ENCODE measurements at places on chromosomes 1 and 21. TPM values are rescaled to one million over a fixed set of nuclear protein-coding genes. Genes with fewer than 3 reads are reported as not detected.
A peak's percentile ranks its signal among the peaks of the same experiment; 100 is the strongest.

Gene NBPF12
- 13.0 TPM for total RNA-seq

Gene MCOLN3
- total RNA-seq, result 0.66 TPM

Gene HDAC1
- 181 TPM for total RNA-seq

DNA sequence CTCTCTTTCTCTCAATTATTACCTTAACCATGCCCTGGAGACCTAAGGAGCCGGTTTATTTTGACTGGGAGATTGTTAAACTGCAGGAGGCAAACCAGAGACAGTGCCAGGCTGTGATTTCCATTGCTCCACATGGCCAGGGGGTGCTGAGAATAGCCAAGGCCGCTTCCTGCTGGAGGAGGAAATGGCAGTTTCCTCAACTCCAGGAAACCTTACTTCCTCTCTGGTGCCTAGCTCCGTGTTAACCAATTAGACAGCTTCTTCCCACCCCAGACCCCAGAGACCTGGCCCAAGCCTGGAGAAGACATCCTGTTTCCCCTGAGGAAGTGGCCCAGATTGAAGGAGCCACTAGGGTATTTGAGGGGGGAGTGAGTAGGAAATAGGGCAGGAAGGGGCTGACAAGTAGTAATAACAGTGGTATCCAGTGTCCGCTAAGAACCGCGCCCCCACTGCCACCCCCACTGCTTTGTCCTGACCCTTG is 161.2 kb downstream of the PLPP3 start:
- DNase-seq, result no peak

DNA sequence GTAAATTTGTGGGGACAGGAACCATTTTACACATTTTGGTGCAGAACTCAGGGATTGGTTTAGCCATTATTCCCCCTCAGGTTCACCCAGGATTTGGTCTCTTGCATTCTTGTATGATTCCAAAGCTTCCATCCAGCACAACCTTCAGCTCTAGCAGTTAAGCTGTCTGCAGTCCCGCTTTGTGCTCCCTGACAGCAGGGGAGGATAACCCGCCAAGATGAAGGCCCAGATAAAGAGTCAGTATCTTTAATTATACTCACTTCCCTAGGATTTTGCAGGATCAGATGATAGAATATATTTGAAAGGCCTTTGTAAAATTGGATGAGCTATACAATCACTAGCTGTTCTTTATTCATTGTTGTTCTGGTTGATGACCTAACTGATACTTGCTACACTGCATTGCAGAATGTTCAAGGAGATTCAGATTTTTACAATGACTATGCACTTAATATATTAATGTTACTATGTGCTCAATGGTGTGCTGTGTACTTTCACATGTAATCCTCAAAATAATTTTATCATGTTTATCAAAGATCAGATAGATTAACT is 49.8 kb downstream of the SLC16A1 start:
- DNase-seq, result no peak

GRCh38 chr1:34851431-34852105 is 8.0 kb downstream of the SMIM12 start:
- no peak for DNase-seq

- DNase-seq, result no peak
These were observed 85.7 kb upstream of the NGF start for GRCh38 chr1:115423776-115424175.

DNA sequence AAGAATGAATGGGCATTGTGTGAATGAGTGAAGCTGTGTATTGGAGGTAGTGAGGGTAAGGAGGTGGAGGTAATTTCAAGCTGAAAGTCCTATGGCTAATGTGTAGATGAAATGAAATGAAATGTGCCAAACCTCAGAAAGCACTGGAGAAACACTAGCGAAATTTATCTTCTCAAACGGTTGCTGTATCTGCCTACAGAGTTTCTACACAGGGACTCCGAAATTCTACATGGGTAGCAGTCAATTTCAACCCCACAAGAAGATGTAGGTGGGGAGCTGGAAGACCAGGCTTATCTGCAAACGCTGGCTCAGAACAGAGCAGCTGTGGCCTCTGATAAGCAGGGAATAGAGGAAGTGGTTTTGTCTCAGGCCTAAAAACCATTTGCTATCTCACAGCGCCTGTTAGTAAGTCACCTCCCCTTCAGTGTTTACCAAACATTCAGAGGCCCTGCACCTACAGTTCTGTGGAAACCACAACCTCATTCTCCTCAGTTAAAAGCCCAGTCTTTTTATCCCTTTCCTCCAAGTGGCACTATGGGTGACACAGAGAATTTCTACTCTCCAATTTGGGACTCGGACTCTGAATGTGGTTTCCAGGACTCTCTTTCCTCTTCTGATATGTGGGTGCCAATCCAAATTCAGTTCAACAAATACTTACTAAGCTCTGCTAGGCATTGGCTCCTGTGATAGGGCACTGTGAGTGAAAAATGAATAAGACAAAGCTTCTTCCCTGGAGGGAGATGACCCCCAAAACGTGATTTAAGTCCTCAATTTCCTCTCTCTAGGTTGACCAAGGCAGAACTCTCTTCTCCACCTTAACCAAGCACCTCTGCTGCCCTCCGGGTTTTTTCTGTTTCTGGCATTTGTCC is 17.2 kb upstream of the SLAMF6 start:
- DNase-seq, result peak; percentile 90

DNA sequence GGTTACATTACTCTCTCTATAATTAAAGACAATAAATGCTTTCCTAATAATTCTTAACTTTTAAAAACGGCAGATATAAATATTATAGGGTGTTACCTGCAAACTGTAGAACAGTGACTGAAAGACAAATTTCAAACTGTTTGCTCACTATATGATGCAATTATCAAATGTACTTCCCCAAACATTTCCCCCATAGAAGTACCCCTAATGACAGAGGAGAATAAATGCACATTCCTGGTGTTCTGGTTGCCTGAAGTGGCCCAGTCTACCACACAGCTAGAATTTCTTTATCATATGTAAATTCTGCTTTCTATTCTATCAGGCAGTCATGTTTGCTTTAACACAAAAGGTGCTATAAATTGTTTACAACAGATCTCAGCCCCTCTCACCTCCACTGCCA is 70.4 kb downstream of the VAV3 start:
- DNase-seq, result no peak

GRCh38 chr1:153460551-153460950 is at the start of gene S100A7:
S100A7 (minus strand) TSS chr1:153460651; CDS start chr1:153459013, 1,638 bp downstream.
- DNase-seq, result no peak

DNA sequence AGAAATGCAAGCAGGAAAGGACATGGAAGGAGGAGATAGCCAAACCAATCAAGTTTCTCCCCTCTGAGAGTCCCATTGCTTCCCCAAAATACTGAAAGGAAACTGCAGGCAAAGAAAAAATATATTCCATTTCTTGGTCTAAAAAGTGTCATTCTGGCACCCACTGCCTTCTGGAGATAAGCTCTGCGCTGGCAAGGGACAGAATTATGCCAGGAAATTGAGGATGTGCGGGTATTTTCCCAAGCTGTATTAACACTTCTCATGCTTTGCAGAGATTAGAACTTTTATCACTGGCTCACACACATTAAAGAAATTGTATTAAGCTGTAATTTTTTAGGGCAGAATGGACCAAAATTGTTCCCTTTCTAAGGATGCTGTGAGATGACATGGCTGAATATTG is 381.2 kb upstream of the DUSP10 start:
- no peak for DNase-seq

DNA sequence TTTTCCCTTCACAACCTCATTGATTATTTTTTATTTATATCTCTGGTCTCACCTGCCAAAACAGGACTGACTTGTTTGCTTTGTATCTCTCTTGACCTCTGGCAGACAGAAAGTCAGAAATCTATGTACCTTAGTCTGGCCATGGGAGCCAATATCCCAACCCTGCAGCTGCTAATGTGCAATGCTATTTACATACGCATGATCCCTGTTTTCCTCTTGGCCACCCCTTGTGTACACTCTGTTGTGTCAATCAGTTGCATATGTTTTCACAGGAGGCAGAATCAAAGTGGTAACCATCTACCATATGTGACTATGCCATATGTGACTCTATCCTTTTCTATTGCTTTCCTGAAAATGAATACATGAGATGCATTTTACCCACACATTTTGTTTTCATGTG is 688.8 kb downstream of the PLA2G4A start:
- no peak for DNase-seq

GRCh38 chr21:34187935-34188334 is 114.6 kb downstream of the MRPS6 start:
- no peak for DNase-seq

DNA sequence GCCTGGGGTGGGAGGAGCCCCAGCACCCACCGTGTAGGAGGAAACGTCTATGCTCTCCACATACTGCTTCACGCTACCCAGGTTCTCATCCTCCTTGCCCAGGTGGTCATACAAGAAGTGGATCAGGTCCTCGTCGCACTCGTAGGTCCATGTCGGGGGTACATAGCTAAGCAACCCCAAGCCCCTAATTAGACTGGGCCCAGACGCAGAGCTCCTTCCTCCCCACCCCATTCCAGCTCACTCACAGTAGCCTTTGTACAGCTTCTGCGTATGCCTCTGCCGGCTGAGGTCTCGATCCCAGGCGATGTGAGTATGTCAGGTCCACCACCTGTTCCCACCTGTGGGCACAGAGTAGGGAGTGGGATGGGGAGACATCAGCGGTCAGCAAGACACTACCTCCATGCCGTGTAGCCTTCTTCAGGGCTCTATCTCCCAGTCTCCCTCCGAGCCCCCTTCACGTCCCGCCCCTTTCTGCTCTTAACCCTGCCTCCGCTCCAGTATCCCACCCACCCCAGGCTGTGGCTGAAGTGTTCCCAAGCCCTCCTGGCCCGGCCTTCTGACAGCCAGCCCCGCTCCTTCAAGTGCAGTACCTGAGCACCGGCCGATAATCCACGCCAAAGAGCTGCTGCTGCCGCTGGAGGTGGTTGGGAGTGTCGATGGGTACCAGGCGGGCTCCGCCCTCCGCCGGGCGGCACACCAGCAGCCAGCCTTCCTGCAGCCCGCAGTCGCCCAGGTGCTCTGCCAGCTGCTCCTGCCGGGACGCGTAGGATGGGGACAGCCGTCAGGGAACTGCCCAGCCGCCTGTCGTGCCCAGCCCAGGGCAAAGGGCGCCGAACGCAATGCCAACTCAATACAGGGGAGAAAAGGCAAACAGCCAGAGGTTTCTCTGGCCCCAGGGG is 919 bp downstream of the HECTD3 start:
- DNase-seq, result peak; percentile 75

- DNase-seq, result no peak
These were observed 98.9 kb downstream of the RGS2 start for GRCh38 chr1:192907545-192908243.

DNA sequence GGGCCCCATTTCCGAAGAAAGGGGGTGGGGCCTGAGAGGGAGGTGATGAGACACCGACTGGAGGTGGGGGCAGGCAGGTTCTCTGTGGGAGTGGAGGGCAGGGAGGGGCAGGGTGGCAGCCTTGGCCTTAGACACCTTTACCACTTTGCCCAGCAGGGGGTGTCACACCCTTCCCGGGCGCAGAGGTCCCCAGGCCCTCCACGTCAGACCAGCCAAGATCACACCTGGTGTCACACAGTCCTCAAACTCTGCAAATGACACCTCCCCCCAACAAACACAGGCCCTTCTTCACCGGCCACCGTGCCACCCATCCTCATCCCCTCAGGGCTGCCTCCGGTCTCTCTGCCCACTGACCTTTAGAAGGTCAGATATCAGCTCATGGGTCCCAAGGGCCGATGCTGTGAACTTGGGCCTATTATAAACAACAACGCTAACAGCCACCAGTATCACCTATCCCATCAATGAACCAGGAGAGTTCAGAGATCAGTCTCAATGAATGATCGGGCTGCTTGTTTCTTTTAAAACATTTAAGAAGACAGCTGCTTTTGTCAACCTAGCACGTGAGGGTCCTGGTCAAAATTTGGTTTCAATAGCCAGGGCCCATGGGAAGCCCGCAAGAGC is 103.9 kb downstream of the CASZ1 start:
- peak; percentile 86 for DNase-seq
